ENCODE measurements at places on chromosomes 6 and 20. TPM values are rescaled to one million over a fixed set of nuclear protein-coding genes. Genes with fewer than 3 reads are reported as not detected.

GRCh38 chr6:111657146-111657545, 51.5 kb upstream of the TRAF3IP2 start:
- H3K4me3 ChIP-seq, result no peak overlapping the region
- DNase-seq, result no peak
- no peaks in the 10 kb centered on the region for H3K36me3 ChIP-seq
- H3K27me3 ChIP-seq, result no peaks in the 10 kb centered on the region

The C6orf141 gene
- 0.40 TPM for total RNA-seq

The MTHFD1L gene
- 30.6 TPM for total RNA-seq

DNA sequence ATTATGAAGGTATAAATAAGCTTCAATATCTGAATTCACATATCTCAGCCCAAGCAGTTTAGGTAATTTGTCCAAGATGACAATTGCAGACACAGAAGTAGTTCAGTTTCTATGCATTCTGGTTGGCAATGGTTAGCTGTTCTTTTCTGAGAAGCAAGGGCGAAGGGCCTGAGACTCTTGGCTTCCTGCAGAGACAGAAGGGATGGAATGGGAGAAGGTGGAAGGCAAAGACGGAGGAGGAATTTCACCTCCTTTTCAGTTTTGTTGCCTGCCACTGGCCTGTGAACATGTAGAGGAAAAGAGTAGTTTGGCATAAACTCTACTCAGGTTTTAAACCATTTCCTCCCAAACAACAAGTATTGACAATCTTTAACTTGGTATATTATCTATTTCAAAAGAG, 180.7 kb upstream of the HS3ST5 start:
- H3K4me3 ChIP-seq, result no peak overlapping the region
- H3K4me1 ChIP-seq, result no peaks in the 10 kb centered on the region
- H3K36me3 ChIP-seq, result no peaks in the 10 kb centered on the region
- H3K27me3 ChIP-seq, result no peaks in the 10 kb centered on the region
- no peak for DNase-seq
- H3K27ac ChIP-seq, result no peak overlapping the region

The CNR1 gene
- total RNA-seq, result 1.1 TPM

The OR2H1 gene
- total RNA-seq, result not detected

GRCh38 chr6:46772016-46772415, 21.2 kb upstream of the MEP1A start:
- no peaks in the 10 kb centered on the region for H3K36me3 ChIP-seq
- H3K4me3 ChIP-seq, result no peak overlapping the region

DNA sequence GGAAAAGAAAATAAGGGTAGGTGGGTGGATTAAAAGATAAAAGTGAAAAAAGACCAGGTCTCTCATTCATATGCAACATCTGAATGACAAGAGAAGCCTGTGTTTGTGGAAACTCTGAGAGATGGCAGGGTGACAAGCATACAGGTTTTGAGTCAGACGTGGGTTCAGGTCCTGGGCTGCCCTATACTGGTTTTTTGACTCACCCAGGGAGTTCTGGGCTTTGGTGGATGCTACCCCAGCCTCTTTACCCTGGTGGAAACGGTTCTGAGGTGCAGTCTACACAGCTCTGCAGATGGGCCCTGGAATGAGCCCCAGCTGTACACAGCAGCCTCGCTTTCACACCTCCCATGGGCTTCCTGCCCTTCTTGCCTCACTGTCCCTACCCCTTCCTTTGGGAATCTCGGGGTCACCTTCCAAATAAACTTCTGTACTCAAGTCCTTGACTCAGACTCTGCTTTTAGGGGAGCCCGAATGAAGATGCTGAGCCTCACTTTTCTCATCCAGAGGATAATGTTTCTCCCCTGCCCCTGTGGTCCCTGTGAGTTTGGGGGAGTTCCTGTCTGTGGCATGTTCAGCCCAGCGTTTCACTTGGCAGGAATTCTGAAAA, 77.7 kb upstream of the CLDN20 start:
- H3K27me3 ChIP-seq, result no peaks in the 10 kb centered on the region
- H3K4me3 ChIP-seq, result no peak overlapping the region
- H3K27ac ChIP-seq, result no peak overlapping the region

- H3K4me3 ChIP-seq, result no peak overlapping the region
- H3K4me1 ChIP-seq, result no peaks in the 10 kb centered on the region
- no peaks in the 10 kb centered on the region for H3K36me3 ChIP-seq
- DNase-seq, result no peak
- no peaks in the 10 kb centered on the region for H3K27me3 ChIP-seq
- H3K27ac ChIP-seq, result no peak overlapping the region
Observed at GRCh38 chr20:24939036-24939435, 10.0 kb upstream of the CST7 start.

DNA sequence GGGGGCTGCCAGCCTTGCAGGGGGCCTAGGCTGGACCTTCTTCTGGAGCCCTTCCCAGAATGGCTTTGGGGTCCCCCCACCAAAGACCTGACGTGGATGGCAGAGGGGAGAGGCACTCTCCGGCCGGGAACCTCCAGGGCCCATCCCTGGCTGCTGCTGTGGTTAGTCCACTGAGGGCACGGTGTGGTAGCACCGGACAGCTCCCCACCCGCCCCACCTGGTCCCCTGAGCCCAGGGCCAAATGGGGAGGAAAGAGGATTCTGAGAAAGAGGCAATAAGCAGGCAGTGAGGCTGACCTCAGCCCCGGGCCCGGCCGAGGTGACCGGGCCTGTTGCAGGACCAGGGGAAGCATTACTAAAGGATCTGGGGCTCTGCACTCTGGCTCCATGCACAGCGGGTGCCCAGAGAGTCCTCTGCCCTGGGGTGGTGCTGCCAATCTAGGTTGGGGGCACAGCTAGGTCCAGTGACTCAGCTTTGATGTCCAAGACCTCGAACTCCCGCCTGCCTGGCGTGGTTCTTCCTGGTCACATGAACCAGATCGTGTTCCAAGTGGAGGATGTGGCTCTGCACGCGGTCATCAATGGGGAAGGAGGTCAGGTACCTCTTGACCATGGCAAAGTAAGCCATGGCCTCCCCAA, 2.2 kb downstream of the CENPB start:
- no peak overlapping the region for H3K27ac ChIP-seq
- no peak for DNase-seq
- no peaks in the 10 kb centered on the region for H3K27me3 ChIP-seq
- no peaks in the 10 kb centered on the region for H3K36me3 ChIP-seq
- H3K4me1 ChIP-seq, result peaks cover 16% of the 10 kb centered on the region

DNA sequence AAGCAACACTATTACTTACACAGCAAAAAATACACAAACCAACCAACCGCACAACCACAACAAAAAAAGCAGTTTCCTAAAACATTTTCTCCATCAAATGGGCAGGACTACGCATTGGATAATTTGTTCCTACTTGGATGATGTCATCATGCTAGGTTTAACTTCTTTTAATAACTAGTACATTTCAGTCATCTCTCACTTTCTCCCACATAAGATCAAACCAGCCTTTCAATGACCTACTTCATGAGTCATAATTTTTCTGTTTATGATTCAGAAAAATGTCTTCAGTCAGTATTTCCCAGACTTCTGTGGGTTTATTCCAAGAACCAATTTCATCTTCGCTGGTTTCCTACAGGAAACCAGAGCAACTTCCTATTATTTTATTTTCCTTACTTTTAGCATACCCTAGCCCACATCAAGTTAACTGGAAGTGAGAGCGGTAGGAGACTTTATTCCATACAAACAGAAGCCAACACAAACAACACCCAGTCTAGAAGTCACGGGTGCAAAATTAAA, 134.2 kb downstream of the GMDS start:
- no peak for DNase-seq
- H3K4me3 ChIP-seq, result no peak overlapping the region
- no peaks in the 10 kb centered on the region for H3K4me1 ChIP-seq
- no peak overlapping the region for H3K27ac ChIP-seq
- H3K36me3 ChIP-seq, result no peaks in the 10 kb centered on the region
- H3K27me3 ChIP-seq, result no peaks in the 10 kb centered on the region

The ZBP1 gene
- total RNA-seq, result 0.24 TPM

GRCh38 chr6:120557554-120557953, 776.7 kb downstream of the TBC1D32 start:
- DNase-seq, result no peak
- no peak overlapping the region for H3K27ac ChIP-seq
- no peaks in the 10 kb centered on the region for H3K36me3 ChIP-seq
- H3K4me1 ChIP-seq, result no peaks in the 10 kb centered on the region
- H3K4me3 ChIP-seq, result no peak overlapping the region

GRCh38 chr20:18041462-18041861, 16.3 kb downstream of the OVOL2 start:
- no peak for DNase-seq
- H3K4me3 ChIP-seq, result no peak overlapping the region
- no peaks in the 10 kb centered on the region for H3K4me1 ChIP-seq
- no peak overlapping the region for H3K27ac ChIP-seq
- H3K36me3 ChIP-seq, result no peaks in the 10 kb centered on the region

- no peak overlapping the region for H3K27ac ChIP-seq
- H3K27me3 ChIP-seq, result no peaks in the 10 kb centered on the region
- no peaks in the 10 kb centered on the region for H3K4me1 ChIP-seq
- no peak for DNase-seq
- no peak overlapping the region for H3K4me3 ChIP-seq
Observed at GRCh38 chr6:101086473-101086872, 205.3 kb upstream of the ASCC3 start.

DNA sequence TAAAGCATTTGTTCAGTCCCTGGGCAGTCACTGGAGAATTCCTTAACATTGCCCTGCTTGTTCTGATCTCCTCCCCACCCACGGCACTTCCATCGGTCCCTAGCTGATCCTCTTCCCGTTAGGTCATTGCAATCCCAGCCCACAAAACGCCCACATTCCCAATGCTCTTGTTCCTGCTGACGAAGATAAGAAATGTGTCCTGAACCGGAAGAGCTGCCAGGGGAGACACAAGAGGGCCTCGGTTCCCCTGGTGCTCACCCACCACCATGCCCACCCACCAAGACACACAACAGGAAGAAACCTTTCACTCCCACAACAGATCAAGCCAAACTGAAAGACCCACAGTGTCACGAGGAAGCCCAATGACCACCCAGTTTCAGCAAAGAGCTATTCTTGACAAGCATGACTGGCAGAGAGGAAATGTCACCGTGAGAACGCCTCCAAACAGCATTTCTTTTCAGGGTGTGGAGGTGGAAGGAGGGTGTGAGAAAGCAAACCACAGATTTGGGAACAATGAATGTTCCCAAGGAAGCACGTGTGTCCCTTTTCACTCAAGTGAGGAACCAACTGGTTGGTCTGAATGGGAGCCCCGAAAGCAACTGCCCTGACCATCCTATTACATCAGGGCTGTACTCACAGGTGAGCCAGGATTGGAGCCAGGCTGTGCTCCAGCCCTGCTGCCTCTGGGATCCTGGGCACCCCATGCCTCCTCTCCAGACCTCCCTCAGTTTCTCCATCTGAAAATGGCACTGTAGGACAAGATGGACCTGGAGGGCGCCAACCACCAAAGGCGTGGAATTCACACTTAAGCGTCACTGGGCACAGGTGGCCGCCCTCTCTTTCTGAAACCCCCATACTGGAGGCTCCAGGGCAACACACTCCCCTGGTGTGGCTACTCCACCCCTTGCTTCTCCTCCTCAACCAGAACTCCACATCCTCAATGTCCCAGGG, 97.5 kb downstream of the ZMYND8 start:
- DNase-seq, result peak; percentile 11
- H3K4me3 ChIP-seq, result no peak overlapping the region
- no peaks in the 10 kb centered on the region for H3K36me3 ChIP-seq
- no peaks in the 10 kb centered on the region for H3K27me3 ChIP-seq
- H3K27ac ChIP-seq, result no peak overlapping the region

GRCh38 chr6:14176429-14176828, 58.9 kb downstream of the CD83 start:
- H3K4me1 ChIP-seq, result no peaks in the 10 kb centered on the region
- H3K4me3 ChIP-seq, result no peak overlapping the region
- no peak for DNase-seq
- H3K36me3 ChIP-seq, result no peaks in the 10 kb centered on the region

DNA sequence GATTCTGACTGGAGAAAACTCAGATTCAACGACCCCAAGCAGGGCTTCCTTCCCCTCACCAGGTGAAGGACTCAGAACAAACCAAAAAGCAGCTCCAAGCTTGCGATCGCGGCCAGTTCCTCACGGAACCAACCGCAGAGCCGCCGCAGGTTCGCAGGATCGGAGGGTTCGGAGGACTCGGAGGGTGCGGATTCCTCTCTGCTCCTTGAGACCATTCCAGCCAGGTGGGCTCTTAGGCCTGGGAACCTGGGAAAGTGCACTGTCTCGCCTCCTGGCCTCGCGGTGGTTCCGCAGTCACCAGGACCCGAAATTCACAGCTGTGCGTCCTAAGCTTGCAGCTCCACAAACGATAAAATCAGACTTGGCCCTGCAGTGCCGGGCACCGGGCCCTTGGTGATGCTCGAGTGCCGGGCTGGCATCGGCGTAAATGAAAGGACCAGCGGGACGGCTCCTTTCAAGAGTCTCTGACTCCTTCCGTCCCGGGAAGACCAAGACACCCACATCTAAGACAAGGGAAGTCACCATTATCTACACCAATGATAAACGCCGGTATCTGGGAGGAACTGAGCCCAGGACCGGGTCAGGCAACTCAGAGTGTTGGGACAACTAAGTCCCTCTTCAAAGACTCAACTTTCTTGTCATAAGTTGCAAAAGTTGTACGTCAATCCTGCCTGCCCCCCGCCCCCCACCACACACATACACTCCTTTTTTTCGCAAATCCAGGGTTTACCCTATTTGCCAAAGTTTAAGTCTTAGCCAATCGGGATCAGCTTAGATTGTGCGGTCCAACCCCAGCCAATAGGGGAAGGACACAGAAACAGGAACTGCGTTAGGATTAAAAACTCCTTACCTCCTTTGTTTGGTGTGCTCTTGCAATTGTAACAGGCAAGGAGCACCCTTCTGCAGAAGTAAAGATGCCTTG, 69.8 kb upstream of the PRSS16 start:
- H3K4me1 ChIP-seq, result peaks cover 2% of the 10 kb centered on the region
- peak overlapping the region; percentile 79 for H3K27ac ChIP-seq
- peak; percentile 63 for DNase-seq
- H3K36me3 ChIP-seq, result no peaks in the 10 kb centered on the region
- H3K4me3 ChIP-seq, result peak overlapping the region; percentile 56

The AGPAT1 gene
- total RNA-seq, result 61.2 TPM

- H3K27me3 ChIP-seq, result no peaks in the 10 kb centered on the region
- no peak for DNase-seq
- no peak overlapping the region for H3K27ac ChIP-seq
Observed at GRCh38 chr6:153677522-153677921, 361.5 kb upstream of the OPRM1 start.

The DAAM2 gene
- total RNA-seq, result 22.9 TPM

DNA sequence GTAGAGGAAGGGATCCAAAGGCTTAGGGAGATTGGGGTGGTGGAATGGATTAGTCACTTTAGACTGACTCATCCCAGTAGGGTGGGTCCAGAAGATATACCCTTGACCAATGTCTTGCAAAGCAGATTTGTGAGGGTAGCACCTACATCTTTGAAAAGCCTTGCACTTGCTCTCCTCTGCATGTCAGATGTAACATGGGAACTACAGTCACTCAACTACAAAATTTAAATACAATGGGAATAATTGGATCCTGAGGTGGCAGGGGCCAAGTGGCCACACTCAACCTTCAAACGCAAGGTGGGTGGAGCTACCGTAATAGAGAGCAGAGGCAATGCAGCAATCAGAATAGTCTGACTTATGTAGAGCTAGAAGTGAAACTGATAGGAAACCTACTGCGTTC, 71.2 kb downstream of the ME1 start:
- DNase-seq, result no peak
- no peak overlapping the region for H3K4me3 ChIP-seq
- H3K4me1 ChIP-seq, result no peaks in the 10 kb centered on the region
- no peak overlapping the region for H3K27ac ChIP-seq
- no peaks in the 10 kb centered on the region for H3K36me3 ChIP-seq

GRCh38 chr6:21559238-21559637, 34.3 kb upstream of the SOX4 start:
- H3K4me1 ChIP-seq, result no peaks in the 10 kb centered on the region
- H3K27me3 ChIP-seq, result no peaks in the 10 kb centered on the region

The APCDD1L gene
- total RNA-seq, result not detected

The PLCB4 gene
- 7.9 TPM for total RNA-seq

The DDO gene
- total RNA-seq, result not detected

- H3K27ac ChIP-seq, result no peak overlapping the region
- no peaks in the 10 kb centered on the region for H3K27me3 ChIP-seq
- H3K4me3 ChIP-seq, result no peak overlapping the region
Observed at GRCh38 chr20:32216179-32217142, 8.8 kb downstream of the POFUT1 start.
